ENCODE measurements at places on chromosomes 2 and 18. TPM values are rescaled to one million over a fixed set of nuclear protein-coding genes. Genes with fewer than 3 reads are reported as not detected.

GRCh38 chr2:83015900-83016299 lies 1443.2 kb downstream of the SUCLG1 start:
- H3K4me3 ChIP-seq, result no peak overlapping the region
- H3K27me3 ChIP-seq, result no peaks in the 10 kb centered on the region
- no peaks in the 10 kb centered on the region for H3K36me3 ChIP-seq
- H3K4me1 ChIP-seq, result no peaks in the 10 kb centered on the region
- no peak overlapping the region for H3K27ac ChIP-seq

- no peak overlapping the region for H3K27ac ChIP-seq
- DNase-seq, result no peak
- H3K27me3 ChIP-seq, result no peaks in the 10 kb centered on the region
- H3K36me3 ChIP-seq, result no peaks in the 10 kb centered on the region
These were observed 63.1 kb downstream of the RND3 start for GRCh38 chr2:150424406-150424805.

- H3K27ac ChIP-seq, result no peak overlapping the region
- no peak for DNase-seq
- no peaks in the 10 kb centered on the region for H3K36me3 ChIP-seq
- no peaks in the 10 kb centered on the region for H3K4me1 ChIP-seq
These were observed 60.7 kb downstream of the RAB27B start for GRCh38 chr18:54888933-54889332.

- DNase-seq, result no peak
- no peaks in the 10 kb centered on the region for H3K36me3 ChIP-seq
- no peak overlapping the region for H3K27ac ChIP-seq
- H3K4me1 ChIP-seq, result no peaks in the 10 kb centered on the region
These were observed 144.0 kb downstream of the TNS1 start for GRCh38 chr2:217858519-217859491.

GRCh38 chr2:181008407-181008806 lies 28.0 kb downstream of the UBE2E3 start:
- H3K4me3 ChIP-seq, result no peak overlapping the region
- H3K27ac ChIP-seq, result no peak overlapping the region
- no peaks in the 10 kb centered on the region for H3K27me3 ChIP-seq
- DNase-seq, result no peak
- peaks cover 2% of the 10 kb centered on the region for H3K4me1 ChIP-seq

- no peaks in the 10 kb centered on the region for H3K27me3 ChIP-seq
- H3K4me1 ChIP-seq, result peaks cover 56% of the 10 kb centered on the region
- H3K36me3 ChIP-seq, result peaks cover 13% of the 10 kb centered on the region
- H3K27ac ChIP-seq, result peak overlapping the region; percentile 45
These were observed 1.4 kb downstream of the GFPT1 start for GRCh38 chr2:69385443-69386151.

GRCh38 chr2:37340637-37341036 lies 3.8 kb upstream of the QPCT start:
- H3K27me3 ChIP-seq, result peaks cover 69% of the 10 kb centered on the region
- H3K4me3 ChIP-seq, result no peak overlapping the region
- no peaks in the 10 kb centered on the region for H3K36me3 ChIP-seq
- no peak overlapping the region for H3K27ac ChIP-seq
- no peak for DNase-seq
- H3K4me1 ChIP-seq, result peaks cover 27% of the 10 kb centered on the region

DNA sequence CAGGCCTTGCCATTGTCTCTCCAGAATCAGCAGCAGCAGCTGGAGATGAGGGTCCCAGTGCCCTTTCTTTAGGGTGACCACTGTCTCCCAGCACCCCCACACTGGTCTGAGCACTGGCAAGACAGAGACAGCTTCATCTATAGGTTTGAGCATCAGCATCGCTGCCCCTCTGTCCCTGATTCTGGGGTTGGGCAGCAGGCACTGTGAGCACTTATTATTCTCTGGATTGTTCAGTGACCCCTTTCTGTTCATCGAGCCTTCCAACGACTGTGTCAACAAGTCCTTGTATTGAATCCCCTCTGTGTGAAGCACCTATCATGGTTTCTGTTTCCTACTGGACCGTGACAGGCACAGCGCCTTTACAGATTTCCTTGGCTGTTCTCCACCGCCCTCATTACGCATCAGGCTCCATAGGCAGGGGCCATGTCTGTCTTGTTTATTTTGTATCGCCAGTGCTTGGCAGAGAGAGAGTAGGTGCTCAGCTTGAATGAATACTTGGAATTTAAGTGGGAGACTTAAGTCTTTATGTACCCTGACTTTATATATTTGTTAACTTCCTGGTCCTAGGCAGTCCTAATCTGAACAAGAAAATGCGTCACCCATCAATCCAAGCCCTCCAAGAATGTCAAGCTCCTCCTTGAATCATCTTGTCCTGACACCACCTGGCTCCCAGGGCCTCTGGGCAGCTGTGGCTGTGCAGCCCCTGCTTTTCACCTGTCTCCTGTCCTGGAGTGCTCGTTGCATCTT lies 11.4 kb downstream of the MALL start:
- H3K27me3 ChIP-seq, result peaks cover 20% of the 10 kb centered on the region
- no peak overlapping the region for H3K27ac ChIP-seq
- H3K36me3 ChIP-seq, result no peaks in the 10 kb centered on the region
- no peak for DNase-seq
- H3K4me3 ChIP-seq, result no peak overlapping the region

DNA sequence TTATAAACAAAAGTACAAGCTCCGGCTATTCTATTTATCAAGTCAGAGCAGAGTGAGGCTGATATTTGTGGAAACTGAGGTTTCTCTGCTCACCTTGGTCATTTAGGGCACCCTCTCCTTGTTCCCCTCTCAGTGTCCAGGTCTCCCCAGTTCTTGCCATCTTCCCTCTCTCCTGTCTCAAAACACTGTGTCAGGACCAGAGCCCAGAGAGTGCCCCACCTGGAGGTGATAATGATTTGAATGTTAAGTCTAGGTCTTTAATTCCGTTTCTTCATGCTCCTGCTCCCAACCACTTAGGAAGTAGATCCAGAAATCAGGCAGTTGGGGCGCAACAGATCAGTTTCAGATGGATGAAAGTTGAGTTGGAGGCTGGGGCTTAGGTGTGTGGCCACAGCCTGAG lies 9.2 kb upstream of the ADCY3 start:
- H3K27me3 ChIP-seq, result peaks cover 5% of the 10 kb centered on the region
- no peaks in the 10 kb centered on the region for H3K36me3 ChIP-seq

GRCh38 chr2:38171208-38171855 lies 95.4 kb upstream of the CYP1B1 start:
- H3K27ac ChIP-seq, result no peak overlapping the region
- DNase-seq, result no peak
- no peak overlapping the region for H3K4me3 ChIP-seq

DNA sequence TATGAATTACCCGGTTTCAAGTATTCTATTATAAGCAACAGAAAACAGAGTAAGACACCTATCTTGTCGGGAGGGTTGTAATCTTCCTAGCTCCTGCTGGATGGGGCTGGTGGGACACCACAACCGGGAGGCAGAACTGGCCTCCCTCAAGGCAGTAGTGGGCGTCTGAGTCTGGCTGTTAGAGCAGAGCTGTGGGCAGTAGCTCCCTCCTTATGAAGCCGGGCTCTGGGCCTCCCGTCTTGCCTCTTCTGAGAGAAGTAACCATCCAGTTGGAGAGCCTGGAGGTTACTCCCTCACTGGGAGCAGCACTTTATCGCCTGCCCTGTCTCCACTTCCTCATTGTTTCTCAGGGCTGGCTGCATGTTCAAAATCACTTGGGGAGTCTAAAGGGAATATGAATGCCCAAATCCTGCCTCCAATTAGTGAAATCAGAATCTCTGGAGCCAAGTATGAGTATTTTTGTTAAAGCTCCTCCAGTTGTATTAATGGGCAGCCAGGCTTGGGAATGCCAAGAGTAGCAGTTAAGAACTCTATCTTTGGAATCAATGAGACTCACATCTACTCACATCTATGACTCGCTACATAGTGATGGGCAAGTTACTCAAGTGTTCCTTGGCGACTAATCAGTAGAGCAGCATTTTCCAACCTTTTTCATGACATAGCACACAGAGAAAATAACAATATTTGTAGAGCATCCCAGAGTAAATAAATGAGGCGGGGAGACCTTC lies 27.3 kb upstream of the NRP2 start:
- H3K27me3 ChIP-seq, result peaks cover 5% of the 10 kb centered on the region
- H3K4me1 ChIP-seq, result peaks cover 9% of the 10 kb centered on the region
- no peak overlapping the region for H3K27ac ChIP-seq
- H3K4me3 ChIP-seq, result no peak overlapping the region
- DNase-seq, result no peak

- no peaks in the 10 kb centered on the region for H3K27me3 ChIP-seq
- no peak overlapping the region for H3K4me3 ChIP-seq
- H3K36me3 ChIP-seq, result no peaks in the 10 kb centered on the region
- no peak overlapping the region for H3K27ac ChIP-seq
- H3K4me1 ChIP-seq, result no peaks in the 10 kb centered on the region
These were observed 239.2 kb upstream of the DOK6 start for GRCh38 chr18:69161383-69162028.

DNA sequence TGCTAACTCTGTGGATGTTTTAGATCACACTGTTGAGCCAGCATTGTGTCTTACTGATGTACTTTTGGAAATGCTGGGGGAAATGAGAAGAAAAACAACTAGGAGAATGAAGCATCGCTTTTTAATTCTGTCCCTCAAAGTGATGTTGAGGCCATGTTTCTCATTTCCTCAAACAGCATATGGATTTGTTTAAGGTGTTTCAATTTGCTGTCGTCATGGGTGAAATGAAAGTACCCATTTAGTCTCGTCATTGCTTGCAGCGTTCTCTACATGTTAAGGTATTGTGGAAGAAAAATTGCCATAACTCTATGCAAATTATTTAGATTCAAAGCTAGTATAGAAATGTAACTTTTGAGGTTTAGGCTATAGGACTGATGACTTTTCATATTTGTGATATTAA lies 151.3 kb downstream of the KCTD1 start:
- H3K27ac ChIP-seq, result no peak overlapping the region
- H3K4me1 ChIP-seq, result no peaks in the 10 kb centered on the region
- DNase-seq, result no peak
- H3K4me3 ChIP-seq, result no peak overlapping the region
- no peaks in the 10 kb centered on the region for H3K36me3 ChIP-seq
- no peaks in the 10 kb centered on the region for H3K27me3 ChIP-seq

DNA sequence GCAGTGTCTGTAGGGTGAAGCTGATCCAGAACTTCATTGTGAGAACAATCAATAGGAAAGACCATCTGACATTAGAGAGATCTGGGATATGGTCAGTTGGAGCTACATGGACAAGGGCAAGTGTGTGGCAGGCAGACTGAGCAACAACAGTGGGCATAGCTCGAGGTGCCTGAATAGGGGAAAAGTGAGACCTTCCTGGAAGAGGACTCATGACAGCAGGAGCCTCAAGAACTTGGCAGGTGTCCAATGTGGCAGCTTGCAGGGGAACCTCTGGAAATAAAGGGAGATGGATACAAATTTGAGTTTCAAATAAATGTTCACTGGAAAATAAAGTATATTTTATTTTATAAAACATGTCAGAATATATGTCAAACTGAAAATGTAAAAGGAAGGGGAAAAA lies 117.9 kb downstream of the TANC1 start:
- H3K36me3 ChIP-seq, result no peaks in the 10 kb centered on the region
- H3K4me1 ChIP-seq, result peaks cover 9% of the 10 kb centered on the region
- no peak overlapping the region for H3K4me3 ChIP-seq
- H3K27ac ChIP-seq, result no peak overlapping the region
- no peaks in the 10 kb centered on the region for H3K27me3 ChIP-seq

DNA sequence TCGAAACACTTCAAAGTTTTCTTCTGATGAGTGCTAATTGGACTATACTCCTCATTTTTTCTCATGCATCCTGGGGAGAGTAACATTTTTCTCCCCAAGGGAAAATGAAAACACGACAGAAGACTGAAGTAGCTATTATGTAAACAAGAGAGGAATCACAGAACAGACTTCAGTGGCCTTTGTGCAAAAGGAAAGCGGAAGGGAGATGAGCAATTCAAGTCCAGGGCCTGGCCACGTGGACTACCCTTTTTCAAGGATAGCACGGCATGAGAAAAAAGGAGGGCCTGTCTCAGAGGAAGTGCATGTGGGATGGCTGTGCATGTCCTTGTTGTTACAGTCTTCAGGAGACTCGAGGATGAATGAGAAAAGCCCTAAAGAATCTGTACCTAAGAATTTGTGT lies 43.8 kb upstream of the KCNE4 start:
- H3K27me3 ChIP-seq, result peaks cover 2% of the 10 kb centered on the region
- H3K36me3 ChIP-seq, result no peaks in the 10 kb centered on the region
- no peak overlapping the region for H3K27ac ChIP-seq

DNA sequence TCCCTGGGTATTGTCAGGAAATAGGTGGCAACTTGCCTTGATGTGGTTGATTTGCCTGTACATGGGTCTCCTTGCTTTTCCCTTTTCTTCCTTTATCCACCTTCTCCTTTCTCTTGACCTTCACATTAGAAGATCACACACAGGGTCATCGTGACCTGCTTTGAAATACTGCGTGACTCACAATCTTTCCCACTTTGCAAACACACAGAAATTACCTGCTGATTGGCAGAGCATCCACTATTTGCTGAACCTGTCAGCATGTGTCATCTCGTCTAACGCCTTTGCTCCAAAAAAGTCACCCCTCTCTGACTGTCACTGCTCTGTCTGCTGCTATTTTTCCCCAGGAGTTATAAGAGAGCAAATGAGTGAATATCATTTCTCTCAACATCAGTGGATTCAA lies 60.8 kb downstream of the MYO3B start:
- H3K4me1 ChIP-seq, result no peaks in the 10 kb centered on the region
- peaks cover 32% of the 10 kb centered on the region for H3K27me3 ChIP-seq
- H3K36me3 ChIP-seq, result no peaks in the 10 kb centered on the region
- DNase-seq, result no peak
- no peak overlapping the region for H3K27ac ChIP-seq

- H3K36me3 ChIP-seq, result no peaks in the 10 kb centered on the region
- no peak for DNase-seq
- no peak overlapping the region for H3K27ac ChIP-seq
- H3K27me3 ChIP-seq, result no peaks in the 10 kb centered on the region
- H3K4me1 ChIP-seq, result no peaks in the 10 kb centered on the region
These were observed 606.9 kb upstream of the NRXN1 start for GRCh38 chr2:51638811-51639210.

GRCh38 chr2:39179974-39180960 lies 59.4 kb upstream of the SOS1 start:
- no peak overlapping the region for H3K4me3 ChIP-seq
- no peak overlapping the region for H3K27ac ChIP-seq
- H3K27me3 ChIP-seq, result peaks cover 7% of the 10 kb centered on the region
- peaks cover 5% of the 10 kb centered on the region for H3K36me3 ChIP-seq
- no peak for DNase-seq

PRADC1 gene
- 18.6 TPM for total RNA-seq

ASTL gene
- total RNA-seq, result 2.9 TPM

SPHKAP gene
- not detected for total RNA-seq

CCBE1 gene
- total RNA-seq, result 0.02 TPM

CFAP65 gene
- total RNA-seq, result not detected

PRKAG3 gene
- total RNA-seq, result not detected

GRB14 gene
- not detected for total RNA-seq

RMDN2 gene
- 1.3 TPM for total RNA-seq

TGFA gene
- total RNA-seq, result not detected

CAPN13 gene
- not detected for total RNA-seq

MYOM1 gene
- total RNA-seq, result 0.22 TPM
